ENCODE measurements at places on chromosomes 4 and X.

DNA sequence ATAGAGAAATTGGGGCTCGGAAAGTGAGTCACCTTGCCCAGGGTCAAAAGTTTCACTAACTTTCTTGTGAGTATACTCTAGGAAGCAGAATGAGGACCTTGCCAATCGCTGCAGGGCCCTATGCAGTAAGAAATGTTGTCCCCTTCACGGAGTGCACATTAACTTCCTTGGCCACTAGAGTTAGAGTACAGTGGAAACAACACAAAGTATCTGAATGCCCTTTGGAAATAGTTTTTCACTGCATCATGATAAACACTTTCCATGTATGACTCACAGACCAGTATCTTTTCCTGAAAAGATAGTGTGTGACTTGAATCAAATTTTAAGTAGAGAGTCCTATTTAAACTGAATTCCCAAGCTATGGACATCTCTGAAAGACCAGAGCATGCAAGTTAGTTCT is 45.5 kb upstream of the STK26 start:
- no peak for DNase-seq

DNA sequence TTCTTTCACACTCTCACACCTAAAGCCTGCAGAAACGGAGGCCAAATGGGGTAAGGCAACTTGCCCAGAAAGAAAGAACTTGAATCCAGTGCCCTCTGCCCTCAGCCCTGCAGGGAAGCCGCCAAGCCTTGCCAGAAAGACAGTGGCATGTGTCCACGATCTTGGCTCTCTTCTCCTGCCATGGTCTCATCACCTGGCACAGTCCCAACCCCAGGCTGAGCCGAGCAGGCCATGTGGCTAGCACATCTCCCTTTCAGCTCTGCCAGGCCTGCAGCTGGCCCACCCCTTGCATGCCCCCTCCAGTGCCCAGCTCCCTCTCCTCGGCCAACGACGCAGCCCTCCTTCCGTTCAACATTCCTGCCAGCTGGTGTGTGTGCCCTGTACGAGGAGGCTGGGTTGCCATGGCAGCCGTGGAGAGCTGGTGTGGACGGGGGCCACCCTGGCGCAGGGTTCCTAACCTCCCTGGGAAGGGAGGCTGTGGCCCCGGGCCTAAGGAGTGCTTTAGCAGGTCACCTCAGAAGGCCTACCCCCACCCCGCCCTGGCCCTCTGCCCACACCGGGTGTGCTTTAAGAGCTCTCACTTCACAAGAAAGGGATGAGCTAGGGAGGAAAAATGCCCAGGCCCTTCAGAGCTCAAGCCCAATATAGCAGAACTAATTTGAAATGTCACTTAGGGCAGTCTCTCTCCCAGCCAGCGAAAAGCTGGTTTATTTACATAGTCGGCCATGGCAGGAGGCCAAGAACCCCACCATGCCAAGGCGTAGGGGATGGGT is 73.0 kb upstream of the PJA1 start:
- no peak for DNase-seq

DNA sequence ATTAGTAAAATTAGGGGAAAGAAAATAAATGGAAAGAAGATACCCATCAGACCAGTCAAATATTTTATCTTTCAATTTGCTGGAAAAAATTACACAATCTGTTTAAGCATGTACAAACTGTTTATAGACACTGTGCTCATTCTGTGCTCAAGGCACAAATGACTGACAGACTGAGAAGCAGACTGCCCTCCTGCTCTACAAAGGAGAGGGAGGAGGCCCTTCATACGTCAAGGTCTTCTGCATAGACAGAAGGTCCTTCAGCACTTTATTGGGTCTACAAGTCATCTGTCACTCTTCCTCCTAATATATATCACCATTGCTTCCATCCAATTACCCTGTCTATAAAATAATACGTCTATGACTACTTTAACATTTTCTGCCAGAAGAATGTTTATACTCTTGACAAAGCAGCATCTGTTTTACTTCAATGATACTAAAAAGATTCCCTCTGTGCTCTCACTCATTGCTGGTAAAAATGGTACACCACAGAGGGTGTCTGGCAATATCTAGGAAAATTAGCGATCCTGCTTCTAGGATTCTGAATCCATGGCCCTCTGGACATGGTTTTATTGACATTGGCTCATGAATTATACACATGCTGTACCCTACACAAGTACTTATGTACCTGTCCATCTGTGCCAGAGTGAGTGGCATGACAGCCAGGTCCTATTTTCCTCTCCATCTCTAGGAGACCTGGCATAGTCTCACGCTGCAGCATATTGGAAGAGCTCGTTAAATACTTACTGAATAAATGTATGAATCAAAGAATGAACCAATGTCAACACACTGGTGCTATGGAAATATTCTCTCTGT is 11.3 kb downstream of the SLC10A6 start:
- no peak for DNase-seq

DNA sequence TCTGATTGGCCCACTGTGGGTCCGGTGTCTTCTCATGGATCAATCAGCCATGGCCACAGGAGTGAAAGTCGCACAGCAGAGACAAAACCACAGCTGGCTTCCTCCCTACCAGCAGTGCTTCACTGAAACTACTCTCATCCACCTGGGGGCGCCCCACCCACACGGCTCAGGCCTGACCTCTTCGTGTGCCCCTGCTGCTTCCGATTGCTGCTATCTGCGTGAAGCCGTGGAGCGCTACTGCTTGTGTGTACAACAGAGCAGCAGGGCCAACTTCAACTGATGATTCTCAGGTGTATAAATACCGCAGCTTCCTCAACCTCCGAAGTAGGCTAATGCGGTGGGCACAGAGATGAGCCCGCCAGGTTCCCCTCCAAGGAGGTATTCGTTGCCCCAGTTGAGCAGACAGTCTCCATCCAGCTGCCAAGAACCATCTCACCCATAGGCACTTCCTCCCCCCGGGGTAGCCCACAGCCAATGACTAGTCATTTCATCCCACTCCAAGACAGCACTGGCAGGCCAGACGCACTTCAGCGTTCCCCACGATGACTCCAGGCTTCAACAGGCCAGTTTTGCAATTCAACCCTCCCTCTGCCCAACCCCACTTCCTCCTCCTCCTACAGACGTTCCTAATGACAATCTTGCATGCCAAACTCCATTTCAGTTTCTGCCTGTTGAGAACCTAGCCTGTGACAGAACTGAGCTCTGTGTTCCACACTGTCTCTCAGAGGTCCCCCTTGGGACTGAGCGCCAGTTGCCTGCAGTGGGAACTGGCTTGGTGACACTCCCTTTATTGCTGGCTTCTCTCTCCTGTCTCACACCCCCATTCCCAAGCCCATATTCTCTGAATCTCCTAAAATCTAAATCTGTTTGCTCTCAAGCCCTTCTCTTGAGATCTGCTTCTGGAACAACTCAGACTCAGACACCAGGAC is 41.3 kb upstream of the ATP6AP2 start:
- DNase-seq, result no peak

- no peak for DNase-seq
These were observed 173.7 kb downstream of the VSIG4 start for GRCh38 chrX:65866146-65866545.

- no peak for DNase-seq
These were observed 52.9 kb downstream of the CCNG2 start for GRCh38 chr4:77209936-77210335.

DNA sequence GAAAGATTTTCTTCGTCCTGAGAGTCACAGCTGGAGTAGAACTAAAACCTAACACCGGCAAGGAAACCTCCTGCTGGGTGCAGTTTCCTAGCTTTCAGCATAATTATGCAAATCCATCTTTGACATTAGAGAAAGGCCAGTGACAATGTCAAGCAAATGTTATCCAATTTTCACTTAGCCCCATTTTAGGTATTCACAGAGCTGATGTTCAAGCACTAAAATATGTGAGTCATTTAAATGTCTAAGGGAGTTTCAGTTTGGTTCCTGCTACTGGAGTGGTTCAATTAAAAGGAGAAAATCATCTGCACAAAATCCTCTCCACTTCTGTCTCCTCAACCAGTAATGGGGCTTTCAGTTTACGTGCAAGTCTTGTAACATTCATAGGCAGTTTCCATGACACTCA is 37.1 kb upstream of the AMOT start:
- DNase-seq, result no peak

GRCh38 chrX:85516131-85516530 is 136.7 kb upstream of the POF1B start:
- DNase-seq, result no peak

DNA sequence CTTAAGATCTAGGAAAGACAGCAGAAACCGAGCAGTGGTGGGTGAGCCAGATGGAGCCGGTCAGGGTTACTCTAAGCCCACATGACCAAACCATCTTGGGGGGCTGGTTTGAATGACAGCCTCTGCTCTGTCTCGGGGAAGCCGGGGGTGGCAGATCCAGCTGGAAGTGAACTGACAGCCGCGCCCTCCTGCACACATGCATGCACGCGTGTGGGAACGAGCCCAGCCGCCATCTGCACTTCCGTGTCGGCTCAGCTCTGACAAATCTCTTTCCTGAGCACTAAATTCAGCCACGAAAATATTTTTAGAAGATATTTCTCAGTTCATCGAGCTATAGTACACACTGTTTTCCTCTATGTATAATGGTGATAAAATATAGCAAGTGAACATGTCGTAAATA is 115.5 kb downstream of the DCTD start:
- no peak for DNase-seq

DNA sequence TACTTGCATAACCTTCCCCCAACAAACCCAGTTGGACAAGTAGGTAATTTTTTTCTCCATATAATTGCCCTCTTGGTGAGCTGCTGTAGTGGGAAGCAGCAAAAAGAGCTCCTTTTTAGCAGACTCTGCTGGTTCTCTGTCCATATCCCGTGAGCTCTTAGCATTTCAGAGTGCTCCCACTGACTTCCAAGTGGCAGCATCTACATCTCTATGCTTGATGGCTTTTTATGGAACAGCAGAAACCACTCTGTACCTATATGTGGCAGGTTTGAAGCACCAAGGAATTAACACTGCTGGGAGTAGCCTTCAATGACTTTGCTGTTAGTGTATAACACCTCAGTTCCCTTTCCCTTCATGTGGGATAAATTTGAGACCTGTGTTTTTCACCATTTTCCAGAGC is 168.4 kb upstream of the NHS start:
- DNase-seq, result no peak

DNA sequence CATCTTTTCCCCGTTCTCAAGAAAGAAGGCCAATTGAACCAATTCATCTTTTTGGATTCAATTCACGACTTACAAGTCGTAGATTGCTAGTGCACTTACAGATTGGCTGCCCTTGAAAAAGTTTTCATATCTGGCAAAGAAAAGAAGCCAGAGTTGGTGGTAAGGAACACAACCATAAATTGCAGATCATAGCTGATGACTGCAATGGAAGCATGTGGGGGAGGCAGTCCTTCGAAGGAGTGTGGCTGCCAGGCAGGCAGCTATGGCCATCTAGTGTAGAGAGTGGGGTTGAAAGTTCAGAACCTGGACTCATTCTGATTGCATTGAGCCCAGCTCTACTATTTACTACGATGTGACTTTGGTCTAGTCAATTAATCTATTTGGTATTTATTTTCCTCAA is 4.5 kb downstream of the GPM6A start:
- no peak for DNase-seq

- DNase-seq, result no peak
These were observed 30.1 kb downstream of the HPF1 start for GRCh38 chr4:169727616-169728015.

DNA sequence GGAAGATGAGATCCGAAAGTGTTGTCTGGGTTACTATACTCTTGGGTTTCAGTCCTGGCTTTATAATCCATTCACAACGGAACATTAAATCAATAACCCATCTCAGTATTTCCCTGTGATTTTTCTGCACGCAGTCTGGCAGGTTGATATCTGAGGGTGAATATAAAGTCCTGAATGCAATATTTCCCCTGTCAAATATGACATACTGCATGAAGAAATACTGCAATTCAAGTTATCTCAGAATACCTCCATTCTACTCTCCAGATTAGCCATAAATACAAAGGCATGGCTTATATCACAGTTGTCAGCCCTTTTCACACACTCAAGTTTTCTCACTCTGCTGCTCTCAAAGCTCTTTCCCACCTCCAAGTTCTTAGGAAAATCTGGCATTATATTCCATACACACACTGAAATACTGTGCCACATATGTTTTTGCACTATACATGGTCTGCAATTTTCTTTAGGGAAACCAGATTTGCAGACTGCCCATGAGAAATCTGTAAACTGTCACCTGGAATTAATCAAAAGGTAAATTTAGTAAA is 64.7 kb downstream of the WDFY3 start:
- no peak for DNase-seq

DNA sequence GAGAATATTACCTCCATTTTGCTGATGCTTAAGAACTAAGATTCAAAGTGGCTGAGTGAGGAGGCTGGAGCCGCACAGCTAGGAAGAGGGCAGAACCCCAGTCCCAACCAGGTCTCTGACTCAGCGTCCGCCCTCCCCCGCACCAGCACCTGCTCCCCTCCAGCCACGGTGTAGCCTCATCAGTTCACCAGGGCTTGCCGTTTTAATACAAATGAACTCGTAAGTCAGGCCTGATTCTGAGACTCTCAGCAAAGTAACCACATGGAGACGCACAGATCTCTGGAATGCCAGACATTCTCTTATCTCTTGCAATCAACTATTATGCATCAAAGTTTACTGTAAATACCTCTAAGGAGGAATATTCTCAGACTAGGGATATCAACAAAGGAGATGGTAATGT is 52.4 kb downstream of the ENPP6 start:
- DNase-seq, result no peak

GRCh38 chr4:5863461-5864113 is 29.3 kb downstream of the CRMP1 start:
- DNase-seq, result no peak

DNA sequence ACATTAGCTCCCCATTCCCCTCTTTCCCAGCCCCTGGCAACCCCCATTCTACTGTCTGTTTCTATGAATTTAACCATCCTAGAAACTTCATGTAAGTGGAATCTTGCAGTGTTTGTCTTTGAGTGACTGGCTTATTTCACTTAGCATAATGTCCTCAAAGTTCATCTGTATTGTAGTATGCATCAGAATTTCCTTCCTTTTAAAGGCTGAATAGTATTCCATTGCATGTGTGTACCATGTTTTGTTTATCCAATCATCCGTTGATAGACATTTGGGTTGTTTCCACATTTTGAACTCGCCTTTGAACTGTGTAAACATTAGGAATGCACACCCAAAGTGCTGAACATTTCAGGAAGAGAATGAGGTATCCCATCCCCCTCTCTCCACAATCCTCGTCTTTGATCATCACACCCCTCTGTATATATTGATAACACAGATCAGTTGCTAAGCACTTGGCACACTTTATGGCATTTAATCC is 56.4 kb upstream of the PLAC1 start:
- no peak for DNase-seq

GRCh38 chr4:1373892-1374705 is 27.1 kb downstream of the UVSSA start:
- DNase-seq, result no peak

Measured in NCI-H2081 treated with DMSO at 0.1 percent for 48 hours (cell line).